ENCODE measurements at places on chromosomes 1 and 21.

DNA sequence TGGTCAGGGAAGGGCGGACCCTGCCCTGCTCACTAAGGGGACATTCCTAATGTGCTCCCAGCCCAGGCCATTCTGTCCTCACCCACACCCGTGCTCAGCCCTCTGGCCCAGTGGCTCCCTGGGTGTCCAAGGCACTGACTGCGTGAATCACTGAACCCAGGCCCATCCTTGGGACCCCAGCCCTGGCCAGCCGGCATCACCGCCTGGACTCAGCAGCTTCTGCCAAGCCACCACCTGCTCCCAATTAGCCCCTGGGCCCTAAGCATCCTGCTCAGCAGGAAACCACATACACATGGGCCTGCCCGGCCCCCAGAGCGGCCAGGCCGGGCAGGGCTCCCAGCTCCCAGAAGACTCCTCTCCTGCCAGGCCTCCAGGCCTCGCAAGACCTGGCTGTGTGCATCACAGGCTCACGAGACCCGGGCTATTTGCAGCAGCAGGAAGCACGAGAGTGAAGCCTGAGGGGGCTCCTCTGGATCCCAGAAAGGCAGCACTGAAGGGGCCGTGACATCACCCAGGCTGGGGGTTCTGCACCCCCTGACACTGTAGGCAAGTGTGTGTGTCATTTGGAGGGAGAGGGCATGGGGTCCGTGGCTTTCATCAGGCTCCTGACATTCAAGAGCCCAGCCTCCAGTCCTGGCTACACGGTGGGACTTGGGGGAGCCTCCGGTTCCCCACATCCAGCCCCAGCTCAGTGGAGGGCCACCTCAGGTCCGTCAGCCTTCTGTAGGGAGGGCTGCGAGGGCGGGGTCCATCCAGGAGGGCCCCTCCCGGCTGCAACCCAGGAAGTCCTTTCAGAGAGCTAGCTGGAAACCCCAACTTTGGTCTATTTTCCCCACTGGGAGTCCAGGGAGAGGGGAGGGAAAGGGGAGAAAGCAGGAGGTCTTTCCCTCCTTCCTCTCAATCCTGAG, 1.6 kb downstream of the MFAP2 start:
- DNase-seq: peak; percentile 88

- DNase-seq: no peak
Measured at GRCh38 chr1:30039354-30040080, 683.9 kb downstream of the MATN1 start.

DNA sequence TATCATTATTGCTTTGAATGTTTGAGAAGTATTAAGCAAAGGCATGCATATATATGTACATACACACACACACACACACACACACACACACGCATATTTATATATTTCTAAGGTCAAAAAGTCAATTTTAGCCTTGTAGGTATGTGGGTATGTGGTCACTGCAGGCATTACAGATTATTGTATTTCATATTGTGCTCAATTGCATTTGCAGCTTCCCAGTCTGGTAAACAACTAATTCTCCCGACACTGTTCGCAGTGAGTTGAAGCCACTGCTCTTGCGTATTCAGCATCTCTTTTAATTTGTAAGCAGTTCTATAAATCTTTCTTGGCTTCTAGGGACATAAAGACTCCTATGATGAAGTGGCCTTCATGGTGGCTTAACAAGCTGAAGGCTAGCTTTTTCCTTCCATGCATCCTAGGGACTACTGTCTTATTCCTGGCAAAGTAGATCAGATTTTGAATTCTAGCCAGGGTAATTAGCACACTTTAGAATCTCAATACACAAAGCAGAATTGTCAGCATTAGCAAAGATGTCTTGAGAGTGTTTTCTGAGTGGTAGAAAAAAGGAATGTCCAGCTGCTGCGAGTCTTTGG, 368.6 kb upstream of the NEGR1 start:
- no peak for DNase-seq

DNA sequence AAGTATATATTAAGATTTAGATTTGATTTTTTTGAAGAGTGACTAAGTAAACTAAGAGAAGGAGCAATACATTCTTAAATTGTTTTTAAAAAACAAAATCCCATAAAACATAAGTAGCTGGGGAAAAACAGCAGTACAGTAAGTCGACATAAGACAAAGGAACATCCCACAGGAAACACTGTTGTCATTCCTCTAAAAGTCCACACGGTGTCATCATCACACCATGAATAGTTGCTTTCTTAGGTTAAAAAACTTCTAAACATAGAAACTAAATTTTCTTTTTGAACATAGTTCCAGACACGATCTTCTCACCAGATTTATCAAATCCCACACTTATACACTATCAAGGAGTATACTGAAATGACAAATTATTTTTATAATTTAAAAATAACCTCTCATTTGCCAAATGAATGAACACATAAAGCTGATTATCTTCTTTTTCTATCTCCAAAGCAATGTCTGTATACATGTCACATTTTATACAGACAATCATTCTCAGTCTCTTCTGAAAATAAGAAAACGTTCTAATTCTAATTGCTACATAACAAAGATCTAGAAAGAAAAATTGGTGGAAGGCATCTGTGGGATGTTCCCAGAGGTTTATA, 15.8 kb downstream of the ODF2L start:
- DNase-seq: peak; percentile 93

DNA sequence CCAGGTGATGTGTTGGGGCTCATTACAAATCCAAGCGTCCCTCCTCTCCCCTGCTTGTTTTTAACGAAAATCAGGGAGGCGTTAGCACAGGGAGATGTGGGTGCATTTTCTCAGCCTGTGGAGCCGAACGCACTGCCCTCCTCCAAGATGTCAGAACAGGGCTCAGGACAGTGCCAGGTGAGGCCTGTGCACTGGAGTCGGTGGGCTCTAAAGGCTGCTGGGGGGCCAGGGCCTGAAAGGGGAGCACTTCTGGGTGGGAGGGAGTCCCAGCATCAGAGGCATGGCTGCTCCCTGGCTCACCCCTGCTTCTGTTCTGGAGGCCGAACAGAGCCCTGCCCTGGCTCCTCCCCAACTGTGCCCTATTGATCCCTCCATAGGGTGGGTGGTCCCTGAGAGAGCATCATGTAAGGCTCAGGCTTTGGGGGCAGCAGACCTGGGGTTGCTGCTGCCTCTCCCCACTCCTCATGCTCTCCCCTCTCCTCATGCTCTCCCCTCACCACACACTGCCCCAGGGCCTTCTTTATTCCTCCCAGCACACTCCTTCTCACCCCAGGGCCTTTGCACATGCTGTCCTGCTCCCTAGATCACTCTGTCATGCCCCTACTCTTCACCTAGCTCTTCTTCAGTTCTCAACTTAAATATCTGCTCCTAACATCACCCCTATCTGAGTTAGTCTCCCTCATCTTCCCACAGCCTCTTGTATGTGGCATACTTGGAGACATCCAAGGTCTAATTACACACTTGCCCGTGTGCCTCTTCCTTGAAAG, 725.2 kb downstream of the PTPRU start:
- DNase-seq: no peak

GRCh38 chr1:97136996-97137395, 415.4 kb downstream of the PTBP2 start:
- no peak for DNase-seq

DNA sequence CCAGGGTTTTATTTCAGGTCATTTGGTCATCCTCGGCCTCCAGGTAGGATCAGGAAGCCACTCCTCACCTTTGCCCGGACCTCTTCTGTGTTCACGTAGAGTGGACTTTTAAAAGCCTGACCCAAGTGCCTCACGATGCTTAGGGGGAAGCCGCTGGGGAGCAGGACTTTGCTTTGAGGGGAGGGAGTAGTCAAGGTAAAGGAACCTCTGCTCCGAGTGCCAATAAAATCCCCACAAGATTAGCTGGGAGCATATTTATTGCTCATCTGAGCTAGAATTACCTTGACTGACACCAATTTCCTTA, 603 bp upstream of the DHRS3 start:
- no peak for DNase-seq

- no peak for DNase-seq
Measured at GRCh38 chr1:184297244-184297750, 89.5 kb upstream of the C1orf21 start.
